GM10248 (cell line): ENCODE measurements at places on chromosomes 11 and 22.

DNA sequence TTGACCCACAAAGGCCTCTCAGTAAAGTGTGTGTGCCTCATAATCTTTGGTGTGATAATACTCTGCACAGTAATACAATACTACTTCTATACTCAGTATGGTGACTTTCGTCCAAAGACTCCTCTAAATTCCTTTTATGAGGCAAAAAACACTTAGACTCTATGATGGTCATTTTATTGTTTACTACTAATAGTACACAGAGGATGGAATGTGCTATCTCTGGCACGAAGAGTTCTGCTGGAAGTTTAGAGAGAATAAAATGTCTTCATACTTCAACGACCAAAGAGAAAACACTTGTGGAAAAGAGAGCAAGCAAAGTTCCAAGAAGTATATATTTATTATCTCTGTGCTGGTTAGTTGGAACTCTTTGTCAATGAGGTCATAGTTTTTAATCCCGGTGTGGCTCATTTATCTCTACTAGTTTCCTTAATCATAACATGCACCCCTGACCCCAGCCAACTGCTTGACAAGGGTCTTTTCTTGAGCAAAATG, 7.5 kb upstream of the CSTF3 start:
- no peak for DNase-seq

DNA sequence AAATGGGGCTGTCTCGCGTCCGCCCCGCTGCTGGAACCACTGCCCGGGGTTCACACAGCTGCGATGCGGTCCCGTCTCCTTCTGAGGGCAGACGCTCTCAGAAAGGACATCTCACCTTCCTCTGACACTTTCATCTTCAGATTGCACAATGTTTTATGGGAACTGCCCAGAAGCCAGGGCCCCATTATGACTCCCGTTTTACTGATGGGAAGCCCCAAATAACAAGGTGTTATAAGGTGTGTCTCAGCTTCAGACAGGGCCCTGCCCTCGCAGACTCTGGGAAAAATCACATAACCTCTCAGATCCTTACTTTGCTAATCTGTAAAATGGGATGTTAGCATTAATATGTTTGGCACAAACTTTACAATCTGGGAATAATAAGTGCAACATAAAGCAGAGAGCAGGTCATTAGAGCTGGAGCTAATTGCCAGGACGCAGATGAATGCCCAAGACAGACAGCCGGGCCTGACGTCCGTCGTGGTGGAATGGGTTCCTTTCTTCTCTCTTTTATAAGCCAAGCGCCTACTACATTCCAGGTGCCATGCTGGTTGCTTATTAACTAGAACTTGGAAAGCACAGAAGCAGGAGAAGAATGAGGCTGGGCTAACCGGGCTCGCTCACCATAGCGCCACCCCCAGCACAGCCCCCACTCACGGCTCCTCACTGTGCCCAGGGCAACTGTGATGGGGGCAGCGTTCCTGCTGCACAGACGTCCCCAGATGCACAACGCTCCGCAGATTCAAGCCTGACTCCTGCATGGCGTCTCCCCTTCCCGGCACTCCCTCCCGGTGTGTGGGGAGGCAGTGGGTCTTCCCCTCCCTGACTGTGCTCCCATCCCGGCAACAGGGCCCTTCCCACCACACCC, 43.8 kb downstream of the TRMU start:
- DNase-seq, result no peak

GRCh38 chr22:31313366-31314147, 21.3 kb upstream of the PIK3IP1 start:
- DNase-seq, result peak; percentile 65

DNA sequence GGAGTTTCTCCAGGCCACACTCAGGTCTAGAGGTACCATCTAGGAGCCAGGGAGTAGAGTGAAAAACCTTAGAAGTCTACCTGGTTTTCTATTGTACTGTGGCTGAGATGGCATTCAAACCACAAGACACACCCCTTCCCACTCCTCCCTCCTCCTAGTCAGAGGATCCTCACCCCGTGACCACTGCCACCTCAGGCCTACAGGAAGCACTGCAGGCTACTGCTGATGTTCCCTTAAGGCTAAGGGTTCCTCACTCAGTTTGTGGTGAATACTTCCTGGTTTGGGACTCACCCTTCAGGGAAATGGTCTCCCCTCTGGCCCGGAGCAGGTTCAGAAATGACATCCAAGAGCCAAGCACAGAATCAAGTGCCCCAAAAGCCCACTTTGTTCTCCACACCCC, 1293.9 kb downstream of the JRKL start:
- no peak for DNase-seq

GRCh38 chr11:41449483-41450050, 9.9 kb downstream of the LRRC4C start:
- DNase-seq, result no peak

GRCh38 chr22:23179381-23180299, 669 bp upstream of the BCR start:
- no peak for DNase-seq

DNA sequence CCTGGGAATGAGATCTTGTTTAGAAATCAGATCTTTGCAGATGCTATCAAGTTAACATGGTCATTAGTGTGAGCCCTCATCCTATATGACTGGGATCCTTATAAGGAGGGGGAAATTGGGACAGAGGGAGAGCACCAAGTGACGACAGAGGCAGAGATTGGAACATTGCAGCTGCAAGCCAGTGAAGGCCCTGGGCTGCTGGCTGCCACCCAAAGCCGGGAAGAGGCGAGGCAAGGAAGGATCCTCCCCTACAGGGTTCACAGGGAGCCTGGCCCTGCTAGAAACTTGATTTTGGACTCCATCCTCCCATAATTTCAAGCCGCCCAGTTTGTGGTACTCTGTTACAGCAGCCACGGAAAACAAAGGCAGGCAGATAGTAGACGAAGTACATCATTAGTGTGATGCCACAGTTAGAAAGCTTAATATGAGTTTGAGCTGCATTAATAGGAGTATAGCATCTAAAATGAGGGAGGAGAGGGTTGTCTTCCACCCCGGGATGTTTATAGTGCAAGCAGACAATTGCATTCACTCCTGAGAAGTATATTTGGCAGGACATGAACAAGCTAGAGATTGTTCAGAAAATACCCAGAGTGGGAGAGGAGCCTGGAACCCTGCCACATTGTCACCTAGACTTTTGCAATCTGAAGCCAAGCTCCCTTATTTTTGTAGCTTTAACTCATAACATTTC, 56.8 kb upstream of the CLMP start:
- DNase-seq, result no peak

DNA sequence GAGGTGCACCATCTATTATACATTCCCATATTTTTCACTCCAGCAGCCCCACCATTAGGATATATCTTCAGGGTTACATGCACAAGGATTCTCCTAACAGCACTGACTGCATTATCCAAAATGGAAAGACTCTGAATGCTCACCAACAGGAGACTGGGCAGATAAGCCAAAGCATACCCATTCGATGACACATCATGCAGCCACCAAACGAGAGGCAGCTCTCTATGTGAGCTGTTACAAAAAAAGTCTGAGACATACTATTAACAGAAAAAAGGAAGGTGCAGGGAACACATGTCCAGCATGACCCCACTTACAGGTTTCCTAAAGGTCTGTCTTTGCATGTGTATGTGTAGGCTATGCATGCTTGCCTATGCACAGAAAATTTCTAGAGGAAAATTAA, 12.4 kb upstream of the SERPIND1 start:
- DNase-seq, result no peak

DNA sequence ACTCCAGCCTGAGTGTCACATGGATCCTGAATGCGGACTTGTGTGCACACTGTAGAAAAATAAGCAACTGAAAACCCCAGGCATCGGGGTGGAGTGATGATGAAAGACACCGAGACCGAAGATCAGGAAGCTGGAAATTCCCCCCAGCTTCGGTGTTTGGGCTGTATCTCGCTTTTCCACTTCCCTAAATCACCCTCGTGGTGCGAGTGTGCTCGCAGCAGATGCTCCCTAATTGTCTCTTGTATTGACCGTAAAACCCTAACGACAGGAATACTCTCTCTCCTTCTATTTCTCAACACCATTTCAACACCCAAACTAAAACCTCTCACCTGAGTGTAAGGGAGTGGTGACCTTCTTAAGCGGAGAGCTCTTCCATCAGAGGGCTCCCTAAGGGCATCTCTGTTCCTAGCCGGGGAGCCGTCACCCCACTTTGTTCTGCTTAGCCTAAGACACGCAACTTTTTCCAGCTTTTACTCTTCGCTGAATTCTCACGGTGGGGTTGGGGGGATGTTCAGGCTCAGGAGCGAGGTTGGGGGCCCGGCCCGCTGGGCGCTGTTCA, 635 bp upstream of the GRK3 start:
- no peak for DNase-seq

DNA sequence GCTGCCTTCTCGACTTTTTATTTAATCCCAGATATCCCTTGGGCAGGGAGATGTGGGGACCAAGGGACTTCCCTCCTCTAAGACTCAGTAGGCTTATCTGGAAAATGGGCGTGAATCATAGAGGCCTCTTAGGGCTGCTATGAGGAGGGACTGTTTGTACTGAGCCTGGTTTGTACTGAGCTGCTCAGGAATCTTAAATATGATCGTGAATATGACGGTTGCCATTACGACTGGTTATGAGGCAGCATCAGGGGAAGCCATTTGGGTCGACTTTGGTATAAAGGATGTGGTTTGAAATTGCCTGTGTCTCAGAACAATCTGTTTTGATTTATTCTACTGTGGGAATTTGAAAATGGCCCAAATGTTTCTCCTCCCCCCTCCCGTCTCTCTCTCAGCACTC, 20.6 kb downstream of the TSPAN18 start:
- DNase-seq, result no peak

GRCh38 chr11:6927030-6927617, 898 bp downstream of the ZNF215 start:
- DNase-seq, result peak; percentile 43

DNA sequence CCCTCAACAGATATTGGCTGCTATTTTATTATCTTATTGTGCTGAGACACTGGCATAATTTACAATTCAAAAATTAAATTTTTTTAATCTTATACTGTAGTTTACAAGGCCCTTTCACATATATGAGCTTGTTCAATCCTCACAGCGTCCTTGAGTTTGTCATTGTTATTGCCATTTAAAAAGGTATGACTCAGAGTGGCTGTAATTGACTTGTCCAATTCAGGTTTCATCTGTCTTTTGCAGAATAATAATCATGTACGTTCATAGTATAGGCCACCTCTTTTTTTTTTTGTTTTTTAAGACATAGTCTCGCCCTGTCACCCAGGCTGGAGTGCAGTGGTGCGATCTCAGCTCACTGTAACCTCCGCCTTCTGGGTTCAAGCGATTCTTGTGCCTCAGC, 11.5 kb downstream of the PTPRJ start:
- no peak for DNase-seq

DNA sequence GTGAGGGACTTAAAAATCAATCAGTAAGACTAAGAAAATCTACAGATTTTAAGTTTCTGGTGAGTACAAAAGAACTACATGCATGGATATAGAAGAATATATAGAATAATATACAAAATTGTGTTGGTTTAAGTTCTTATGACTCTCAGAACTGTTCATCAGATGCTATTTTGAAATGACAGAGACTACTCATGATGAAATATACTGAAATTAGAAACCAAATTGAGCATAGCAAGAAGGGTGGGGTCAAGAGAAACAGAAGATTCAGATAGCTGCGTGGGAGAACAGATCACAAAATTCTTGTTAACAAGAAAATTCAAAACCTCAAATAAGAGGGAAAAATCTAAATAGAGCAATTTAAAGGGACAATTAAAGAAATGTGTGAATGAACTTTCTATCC, 2125.3 kb upstream of the RAG2 start:
- no peak for DNase-seq

- DNase-seq, result no peak
These were observed 1.6 kb downstream of the PPP2R1B start for GRCh38 chr11:111764621-111765020.

DNA sequence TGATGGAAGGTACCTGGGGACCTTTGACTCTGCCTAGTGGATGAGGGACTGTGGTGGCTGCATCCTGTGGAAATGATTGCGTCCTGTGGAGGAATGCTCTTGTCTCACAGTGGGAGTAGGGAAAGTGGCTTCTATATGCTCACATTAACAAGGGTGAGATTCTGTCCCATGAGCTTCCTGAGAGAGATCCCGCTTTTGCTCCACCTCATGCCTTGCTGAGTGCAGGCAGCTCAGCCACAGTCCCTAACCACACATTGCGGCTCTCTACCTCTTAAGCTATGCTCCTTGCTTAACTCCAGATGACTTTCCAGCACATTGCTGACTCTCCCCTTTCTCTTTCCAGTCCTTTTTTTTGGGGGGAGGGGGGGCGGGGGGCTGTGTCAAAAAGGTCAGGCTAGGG, 45.0 kb downstream of the TEAD1 start:
- DNase-seq, result no peak

- no peak for DNase-seq
These were observed 24.6 kb downstream of the OR2AG2 start for GRCh38 chr11:6747097-6747668.

DNA sequence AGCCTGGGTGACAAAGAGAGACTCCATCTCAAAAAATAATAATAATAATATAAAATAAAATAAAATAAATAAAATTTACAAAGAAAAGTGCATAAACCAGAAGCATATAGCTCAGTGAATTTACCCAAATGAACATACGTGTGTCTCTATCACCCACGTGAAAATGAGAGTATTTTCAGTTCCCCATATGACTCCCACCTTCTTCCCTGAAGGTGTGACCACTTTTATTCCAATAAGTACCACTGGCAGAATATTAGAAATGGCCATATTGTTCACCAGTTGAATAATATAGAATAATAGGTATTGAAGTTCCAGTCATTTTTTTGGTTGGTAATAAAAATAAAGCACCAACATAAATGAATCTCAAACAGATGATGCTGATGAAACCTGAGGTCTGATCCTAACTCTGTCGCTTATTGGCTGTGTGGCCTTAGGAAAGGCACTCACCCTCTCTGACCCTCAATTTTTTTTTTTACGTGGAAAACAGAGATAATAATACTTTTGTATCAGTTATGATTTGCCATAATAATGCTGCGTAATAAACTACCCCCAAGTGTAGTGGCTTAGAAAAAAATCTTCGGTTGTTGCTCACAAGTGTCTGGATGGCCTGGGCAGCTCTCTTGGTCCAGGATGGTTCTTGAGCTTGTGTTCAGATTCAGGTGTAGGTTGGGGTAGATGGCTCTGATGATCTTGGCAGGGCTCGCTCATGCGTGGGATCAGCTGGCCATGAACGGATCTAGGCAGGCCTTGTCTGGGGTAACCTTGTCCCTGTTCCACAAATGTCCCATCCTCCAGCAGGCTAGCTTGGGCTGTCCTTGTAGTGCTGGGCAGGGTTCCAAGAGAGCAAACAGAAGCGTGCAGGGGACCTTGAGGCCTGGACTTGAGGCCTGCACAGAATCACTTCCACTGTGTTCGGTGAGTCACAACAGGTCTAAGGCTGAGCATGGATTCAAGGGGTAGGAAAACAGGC, 88.1 kb downstream of the MYO18B start:
- DNase-seq, result no peak

GRCh38 chr11:7591987-7592386, 78.2 kb downstream of the PPFIBP2 start:
- DNase-seq, result peak; percentile 33

DNA sequence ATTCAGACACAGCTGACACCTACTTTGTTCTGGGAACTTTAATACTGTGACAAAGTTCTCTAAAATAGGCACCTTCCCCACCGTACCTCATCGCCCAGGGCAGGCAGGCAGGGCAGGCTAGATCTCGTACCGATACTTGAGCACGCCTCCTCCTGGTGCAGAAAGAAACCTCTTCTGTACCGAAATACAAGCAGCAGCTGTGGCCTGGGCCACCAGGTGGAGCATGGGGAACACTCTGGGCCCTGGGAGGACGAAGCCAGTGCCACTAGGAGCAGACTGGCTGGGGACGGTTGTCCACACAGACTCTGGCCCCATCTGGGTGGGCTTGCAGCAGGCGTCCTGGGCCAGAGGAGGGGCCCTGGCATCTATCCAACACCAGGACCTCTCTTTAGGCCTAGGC, 12.8 kb downstream of the PMM1 start:
- peak; percentile 65 for DNase-seq
